Fibroblast of lung (primary cell): ENCODE measurements at places on chromosomes 3 and 15. TPM values are rescaled to one million over a fixed set of nuclear protein-coding genes. Genes with fewer than 3 reads are reported as not detected.

DNA sequence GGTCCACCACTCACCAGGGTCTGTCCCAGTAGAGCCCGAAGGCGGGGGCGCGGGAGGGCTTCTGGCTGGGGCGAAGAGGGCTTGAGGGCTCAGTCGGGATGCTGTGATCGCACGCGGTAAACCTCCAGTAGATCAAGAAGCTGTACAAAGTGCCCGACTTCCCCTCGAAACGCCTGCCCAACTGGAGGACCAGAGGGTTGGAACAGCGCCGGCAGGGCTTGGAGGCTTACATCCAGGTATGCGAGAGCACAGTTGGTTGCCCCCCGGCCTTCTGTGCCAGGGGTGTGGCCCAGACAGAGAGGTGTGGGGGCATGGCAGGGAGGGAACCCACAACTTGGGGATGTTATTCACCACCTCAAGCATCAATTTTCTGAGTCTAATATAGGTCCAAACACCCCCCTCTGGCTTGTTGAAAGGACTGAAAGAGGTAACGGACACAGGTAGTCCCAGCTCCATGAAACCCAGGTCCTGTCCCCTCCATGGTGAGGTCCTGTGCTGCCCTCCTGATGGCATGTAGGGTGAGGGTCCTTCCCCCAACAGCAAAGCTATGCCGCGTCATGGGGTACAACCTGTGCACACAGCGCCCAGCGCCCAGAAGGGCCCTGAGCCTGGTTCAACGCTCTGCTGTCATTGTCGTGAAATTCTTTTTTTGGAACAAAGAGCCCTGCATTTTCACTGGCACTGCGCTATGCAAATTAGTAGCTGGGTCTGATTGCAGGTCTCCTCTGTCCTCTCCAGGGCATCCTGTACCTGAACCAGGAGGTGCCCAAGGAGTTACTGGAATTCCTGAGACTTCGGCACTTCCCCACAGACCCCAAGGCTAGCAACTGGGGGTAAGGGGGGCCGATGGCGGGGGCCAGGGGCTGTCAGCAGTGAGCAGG is 1.2 kb downstream of the SNX22 start:
- no peak for DNase-seq

DNA sequence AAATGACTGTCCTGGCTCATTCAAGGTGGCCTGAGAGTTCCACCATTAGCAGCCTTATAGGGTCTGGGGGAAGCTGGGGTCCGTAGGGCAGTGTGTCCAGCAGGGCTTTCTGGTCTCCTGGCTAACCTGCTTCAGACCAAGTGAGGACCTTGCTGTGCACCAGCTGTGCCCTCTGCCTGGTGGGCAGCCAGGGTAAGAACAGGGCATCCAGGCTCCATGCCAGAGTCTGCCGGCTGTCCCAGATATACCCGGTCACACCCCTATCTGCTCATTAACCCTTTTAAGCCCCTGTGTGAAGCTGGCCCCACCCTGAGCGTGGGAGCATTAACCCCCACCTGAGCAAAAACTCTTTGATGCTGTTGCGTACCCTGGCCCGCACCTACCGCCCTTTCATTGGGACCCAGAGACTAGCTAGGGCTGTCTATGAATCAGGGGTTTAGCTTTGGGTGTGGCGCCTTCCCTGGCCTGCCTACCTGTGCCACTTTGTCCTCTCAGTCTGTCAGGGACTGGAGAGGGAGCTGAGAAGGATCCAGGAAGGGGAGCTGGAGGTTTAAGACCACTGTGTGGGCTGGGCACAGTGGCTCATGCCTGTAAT is 17.6 kb downstream of the SEMA3F start:
- DNase-seq, result no peak

GRCh38 chr15:92650256-92650655 is 5.3 kb downstream of the FAM174B start:
- peak; percentile 67 for DNase-seq

GRCh38 chr15:98548139-98548971 is 100.0 kb upstream of the IGF1R start:
- DNase-seq, result peak; percentile 92

DNA sequence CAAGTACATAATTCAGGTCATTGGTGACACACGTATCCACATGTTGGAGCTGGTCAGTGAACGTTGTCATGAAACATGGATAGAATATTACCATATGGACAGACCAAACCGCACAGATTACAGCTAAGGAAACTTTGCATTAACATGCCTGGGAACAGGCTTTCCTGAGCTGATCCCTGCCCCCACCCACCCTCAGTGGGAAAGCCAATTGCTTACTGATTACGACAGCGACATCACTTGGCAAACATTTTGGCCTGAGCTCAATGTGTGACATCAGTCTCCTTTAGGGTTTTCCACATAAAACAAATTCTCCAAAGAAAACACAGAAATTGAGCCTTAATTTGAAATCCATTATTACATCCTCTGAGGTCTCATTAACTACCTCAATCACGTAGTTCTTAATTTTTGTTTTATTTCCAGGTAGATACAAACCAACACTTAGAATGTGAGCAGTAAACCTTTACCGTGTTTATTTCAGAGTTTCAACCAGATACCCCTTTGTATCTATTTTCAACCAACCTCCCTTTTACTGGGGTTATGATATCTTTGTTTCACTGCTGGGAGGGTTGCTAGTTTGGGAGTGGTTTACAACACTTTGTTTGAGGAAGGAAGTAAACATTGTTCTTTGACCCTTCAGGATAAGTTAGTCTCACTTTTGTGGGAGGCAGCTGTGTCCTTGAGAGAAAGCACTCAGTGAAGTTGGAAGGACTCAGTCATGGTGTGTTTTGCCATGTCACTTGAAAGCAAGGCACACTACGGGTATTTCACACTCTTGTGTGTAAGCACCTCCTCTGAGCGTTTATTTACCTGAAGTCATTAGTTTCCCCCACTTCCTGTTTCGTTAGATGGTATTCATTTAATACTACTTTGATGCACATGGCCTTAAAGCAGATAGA is 103.1 kb downstream of the CMSS1 start:
- DNase-seq, result peak; percentile 72

DNA sequence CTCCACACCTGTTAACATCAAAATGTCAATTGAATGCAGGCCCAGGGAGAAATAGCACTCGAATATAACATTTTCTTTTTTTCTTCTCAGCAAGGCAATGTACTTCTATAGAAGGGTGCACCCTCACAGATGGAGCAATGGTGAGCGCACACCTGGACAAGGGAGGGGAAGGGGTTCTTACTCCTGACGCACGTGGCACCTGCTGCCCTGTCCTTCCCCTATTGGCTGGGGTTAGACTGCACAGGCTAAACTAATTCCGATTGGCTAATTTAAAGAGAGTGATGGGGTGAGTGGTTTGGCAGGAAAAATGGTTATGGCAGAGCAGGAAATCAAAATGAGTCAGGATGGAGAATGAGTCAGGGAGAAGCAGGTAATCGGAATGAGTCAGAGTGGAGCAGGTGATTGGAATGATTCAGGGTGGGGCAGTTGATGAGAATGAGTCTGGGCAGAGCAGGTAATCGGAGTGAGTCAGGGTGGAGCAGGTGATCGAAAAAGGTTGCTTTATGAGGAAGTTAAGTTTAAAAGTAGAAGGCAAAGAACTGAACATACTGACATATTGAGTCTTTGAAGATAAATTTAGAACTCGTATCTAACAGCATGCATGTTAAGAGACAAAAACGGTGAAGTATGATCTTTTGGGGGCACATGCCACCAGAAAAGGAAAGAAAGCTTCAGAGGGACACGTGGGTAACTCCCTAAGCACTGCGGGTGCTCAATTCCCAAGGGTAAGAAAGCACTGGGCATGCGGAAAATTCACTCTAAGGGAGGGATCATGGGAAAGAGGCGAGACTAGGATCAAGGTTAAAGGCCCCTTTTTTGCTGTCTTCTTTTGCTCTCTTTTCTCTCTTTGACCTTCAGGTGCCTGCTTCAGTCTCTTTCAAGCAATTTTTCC is 72.9 kb upstream of the GALNT15 start:
- DNase-seq, result peak; percentile 78

OIP5 gene
- total RNA-seq, result 0.26 and 2.0 TPM in 2 replicates

- no peak for DNase-seq
These were observed 72.9 kb downstream of the RPLP1 start for GRCh38 chr15:69525543-69525942.

- no peak for DNase-seq
These were observed 83.5 kb upstream of the NAALADL2 start for GRCh38 chr3:174775603-174776002.

SERPINI2 gene
- not detected in 2 replicates for total RNA-seq

GRCh38 chr3:155012584-155012983 is 67.5 kb upstream of the MME start:
- DNase-seq, result no peak

ZIC4 gene
- not detected in 2 replicates for total RNA-seq

GOLGA6L7 gene
- not detected in 2 replicates for total RNA-seq

GRCh38 chr3:43004282-43004681 is 25.2 kb downstream of the GASK1A start:
- peak; percentile 80 for DNase-seq

GRCh38 chr3:45509038-45509767 is 85.3 kb upstream of the LIMD1 start:
- DNase-seq, result peak; percentile 96

DNA sequence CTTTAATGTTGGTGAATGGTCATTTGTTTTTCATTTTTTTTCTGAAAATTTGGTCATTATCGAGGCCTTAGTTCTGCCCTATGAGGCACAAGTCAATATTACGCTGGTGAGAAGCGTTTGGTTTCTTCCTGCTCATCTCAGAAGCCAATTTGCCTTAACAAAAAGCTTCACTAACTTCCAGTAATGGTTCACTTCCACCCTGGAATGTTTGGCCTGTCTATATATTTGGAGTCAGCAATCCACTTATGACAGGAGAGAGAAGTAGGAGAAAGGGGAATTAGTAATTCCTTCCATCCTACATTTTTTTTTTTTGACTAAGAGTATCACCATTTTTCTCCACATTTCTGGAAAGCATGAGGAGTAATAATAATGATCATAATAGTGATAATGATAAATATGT is 124.4 kb downstream of the DIPK2A start:
- no peak for DNase-seq

DNA sequence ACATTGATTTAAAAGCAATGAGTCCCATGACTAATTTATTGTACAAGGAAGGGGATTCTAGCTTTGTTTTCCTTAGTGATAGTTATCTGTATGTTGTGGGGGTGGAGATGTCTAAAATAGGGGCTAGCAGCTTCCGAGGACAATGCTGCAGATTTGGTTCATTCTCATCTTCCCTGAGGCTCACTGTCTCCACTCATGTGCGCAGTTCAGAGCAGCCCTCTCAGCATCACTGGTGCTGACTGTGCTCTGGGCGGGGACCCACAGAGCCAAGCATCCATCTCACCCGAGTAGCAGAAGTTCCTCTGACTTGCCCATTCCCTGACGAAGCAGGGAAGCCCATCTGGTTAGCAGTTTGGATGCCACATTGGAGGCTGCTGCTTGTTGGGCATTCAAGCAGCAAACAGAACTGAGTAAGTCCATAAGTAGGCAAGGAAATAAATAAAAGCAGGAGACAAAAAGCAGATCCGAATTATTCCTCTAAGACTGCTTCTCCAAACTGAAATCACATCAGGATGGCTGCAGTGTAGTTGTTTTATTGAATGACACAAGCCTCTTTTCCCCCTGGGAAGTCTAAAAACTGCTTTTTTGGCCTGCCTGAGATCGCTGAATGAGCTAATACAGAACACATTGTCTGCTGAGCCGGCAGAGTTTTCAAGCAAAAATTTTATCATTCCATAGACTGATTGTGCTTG is 27.5 kb downstream of the RARB start:
- peak; percentile 31 for DNase-seq

DUOXA1 gene
- not detected in 2 replicates for total RNA-seq

- DNase-seq, result peak; percentile 33
These were observed 87.2 kb downstream of the HMG20A start for GRCh38 chr15:77507911-77508310.

- no peak for DNase-seq
These were observed 7.5 kb upstream of the UBL7 start for GRCh38 chr15:74468341-74469032.

DNA sequence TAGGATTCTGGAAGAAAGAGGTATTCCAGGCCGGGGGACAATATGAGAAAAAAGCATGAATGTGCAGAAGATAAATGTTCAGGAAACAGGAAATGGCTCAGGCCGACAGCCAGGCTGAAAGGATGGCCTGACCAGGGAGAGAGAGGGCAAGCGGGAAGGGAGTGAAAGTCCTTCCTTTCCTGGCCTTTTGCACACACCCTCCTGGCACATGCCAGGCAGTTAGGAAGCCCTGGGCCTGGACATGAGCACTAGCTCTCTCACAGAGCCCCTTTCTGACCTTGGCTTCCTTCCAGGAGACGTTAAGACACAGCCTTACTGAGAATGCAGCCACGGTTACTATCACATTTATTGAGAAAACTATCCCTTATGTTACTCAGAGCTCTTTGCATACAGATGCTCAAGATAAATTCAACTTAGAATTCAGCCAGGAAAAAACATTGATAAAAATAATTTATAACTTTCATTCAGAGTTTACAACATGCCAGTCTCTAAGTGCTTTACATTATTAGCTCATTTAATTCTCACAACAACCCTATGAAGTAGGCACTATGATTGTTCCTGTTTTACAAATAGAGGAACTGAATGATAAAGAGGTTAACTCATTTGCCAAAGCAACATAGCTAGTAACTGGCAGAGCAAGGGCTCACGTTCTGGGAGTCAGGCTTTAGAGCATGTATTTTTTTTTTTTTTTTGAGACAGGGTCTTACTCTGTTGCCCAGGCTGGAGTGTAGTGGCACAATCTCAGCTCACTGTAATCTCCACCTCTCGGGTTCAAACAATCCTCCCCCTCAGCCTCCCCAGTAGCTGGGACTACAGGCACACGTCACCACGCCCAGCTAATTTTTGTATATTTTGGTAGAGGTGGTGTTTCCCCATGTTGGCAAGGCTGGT is 39.4 kb upstream of the SMAD3 start:
- peak; percentile 66 for DNase-seq
